ENCODE measurements at places on chromosomes 1 and 21. TPM values are rescaled to one million over a fixed set of nuclear protein-coding genes. Genes with fewer than 3 reads are reported as not detected.
A peak's percentile ranks its signal among the peaks of the same experiment; 100 is the strongest.

The RUNX3 gene
- total RNA-seq, result not detected

The ANKRD45 gene
- total RNA-seq, result 0.43 TPM

The TTC22 gene
- not detected for total RNA-seq

- no peak for DNase-seq
These were observed 662.8 kb downstream of the PTPRC start for GRCh38 chr1:199301472-199302217.

GRCh38 chr1:226553266-226553923 lies 4.8 kb downstream of the STUM start:
- DNase-seq, result no peak

- no peak for DNase-seq
These were observed 139.3 kb upstream of the PALMD start for GRCh38 chr1:99506631-99507030.

GRCh38 chr21:35168735-35169134 lies 119.6 kb upstream of the RUNX1 start:
- DNase-seq, result peak; percentile 55

- DNase-seq, result no peak
These were observed 76.8 kb upstream of the HNRNPU start for GRCh38 chr1:244941121-244941520.

GRCh38 chr21:36203603-36203889 lies 46.9 kb downstream of the DOP1B start:
- peak; percentile 65 for DNase-seq

DNA sequence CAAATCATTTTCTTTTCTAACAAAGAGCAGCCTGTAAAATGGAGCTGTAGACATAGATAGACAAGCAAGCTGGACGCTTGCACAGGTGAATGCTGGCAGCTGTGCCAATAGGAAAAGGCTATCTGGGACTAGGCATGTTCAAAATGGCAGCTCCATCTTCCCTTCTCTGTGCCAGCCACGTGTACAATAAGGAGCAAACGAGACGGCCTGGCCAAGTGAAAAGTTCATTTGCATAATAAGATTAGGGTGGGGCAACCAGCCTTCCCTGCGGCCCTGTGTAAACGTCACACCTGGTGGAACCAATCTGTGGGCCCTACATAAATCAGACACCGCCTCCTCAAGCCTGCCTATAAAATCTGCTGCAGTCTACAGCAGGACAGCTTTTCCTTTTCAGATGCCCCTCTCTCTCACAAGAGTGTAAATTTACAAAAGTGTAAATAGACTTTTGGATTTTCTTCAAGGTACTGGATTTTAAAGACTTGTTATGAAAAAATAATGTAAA lies 16.6 kb upstream of the EDEM3 start:
- no peak for DNase-seq

GRCh38 chr1:993379-993995 lies 6.4 kb downstream of the HES4 start:
- no peak for DNase-seq

DNA sequence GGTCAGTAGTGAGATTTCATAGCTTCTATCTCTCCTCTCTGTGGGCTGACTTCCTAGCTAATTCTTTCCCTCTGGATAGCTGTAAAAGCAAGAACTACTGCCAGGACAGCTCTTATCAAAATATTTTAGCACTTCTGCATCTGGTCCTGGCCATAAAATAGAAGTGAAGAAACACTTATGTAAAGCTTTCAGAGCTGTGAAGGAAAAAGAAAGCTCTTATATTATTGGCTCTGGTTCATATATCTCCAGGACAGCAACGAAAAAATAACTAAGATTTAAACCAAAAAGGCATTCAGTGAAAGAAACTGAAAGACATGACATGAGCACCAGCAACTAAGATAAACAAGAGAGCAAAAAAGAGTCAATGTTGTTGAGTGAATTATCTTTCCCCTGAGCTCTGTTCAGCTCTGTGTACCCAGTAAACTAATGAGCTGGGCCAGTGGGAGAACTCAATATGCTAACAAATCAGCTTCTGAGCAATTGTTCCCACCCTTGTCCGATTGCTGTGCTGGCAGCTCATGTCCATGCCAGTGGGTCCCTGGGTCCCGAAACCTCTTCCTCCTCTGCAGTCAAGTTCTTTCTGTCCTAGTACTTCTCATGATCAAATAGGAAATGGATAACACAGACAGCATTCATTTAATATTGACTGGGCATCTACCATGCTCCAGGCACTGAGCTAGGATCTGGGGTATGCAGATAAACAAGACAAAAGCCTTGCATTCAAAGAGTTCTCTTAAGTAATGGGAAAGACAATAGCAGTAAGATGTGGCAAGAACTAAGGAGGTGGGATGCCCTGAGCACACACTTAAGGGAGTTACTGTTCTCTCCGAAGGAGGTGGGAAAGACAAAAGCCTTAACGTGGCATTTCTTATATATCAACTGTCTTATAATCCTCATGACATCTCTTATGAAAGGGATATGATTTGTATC lies 45.3 kb upstream of the MAN1A2 start:
- peak; percentile 64 for DNase-seq

DNA sequence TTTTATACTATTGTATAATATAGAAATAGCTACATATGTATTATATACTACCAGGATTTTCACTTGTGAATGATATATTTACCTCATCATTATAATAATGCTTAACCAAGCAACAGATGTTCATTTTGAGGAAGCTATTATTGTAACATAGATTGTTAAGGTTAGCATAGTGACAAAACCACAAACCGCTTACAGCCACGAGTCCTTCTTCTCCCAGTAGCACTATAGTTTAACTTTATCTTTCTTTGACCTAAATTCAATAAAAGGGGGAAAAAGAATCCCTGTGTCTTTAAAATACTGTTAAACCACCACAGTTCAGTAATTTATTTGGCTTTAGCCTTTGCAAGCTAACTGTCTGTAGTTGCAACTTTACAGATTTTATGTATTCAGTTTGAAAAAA lies 1039.4 kb upstream of the B3GALT2 start:
- no peak for DNase-seq

DNA sequence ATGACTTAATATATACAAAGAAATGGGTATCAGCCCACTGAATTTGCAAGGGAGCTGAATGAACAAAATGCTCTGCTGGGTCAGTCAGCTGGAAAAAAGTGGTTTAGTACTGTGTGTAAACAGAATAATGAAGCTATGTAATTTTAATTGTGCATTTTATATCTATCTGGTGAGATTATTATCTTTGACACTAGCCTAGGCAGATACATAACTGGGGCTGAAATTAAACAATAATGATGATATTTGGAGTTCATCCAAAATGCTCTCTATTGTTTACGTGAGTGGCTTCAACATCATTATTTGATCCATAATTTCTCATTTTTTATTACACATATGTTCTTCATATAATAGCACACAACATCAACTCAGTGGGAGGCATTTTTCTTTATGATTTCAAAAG lies 208.5 kb upstream of the SNX7 start:
- no peak for DNase-seq
